ENCODE measurements at places on chromosomes 2 and 18.

DNA sequence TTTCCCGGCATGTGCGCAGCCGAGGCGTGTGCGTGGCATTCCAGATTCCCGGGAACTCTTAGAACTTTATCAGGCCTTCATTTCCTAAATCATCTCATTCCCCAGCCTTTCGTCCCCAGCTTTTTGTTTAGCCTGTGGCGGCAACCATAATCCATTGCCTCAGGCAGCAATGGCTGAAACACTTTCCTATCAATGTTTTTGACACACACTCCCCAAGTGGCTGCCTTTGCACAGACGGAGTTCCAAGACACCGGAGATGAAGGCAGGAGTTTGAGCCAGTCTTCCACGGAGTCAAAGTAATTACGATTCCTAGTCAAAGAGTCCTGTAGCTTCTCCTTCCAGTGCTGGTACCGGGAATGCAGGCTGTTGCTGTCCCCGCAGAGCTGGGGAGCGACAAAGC lies 64.8 kb downstream of the KCNG2 start:
- no peak for DNase-seq

DNA sequence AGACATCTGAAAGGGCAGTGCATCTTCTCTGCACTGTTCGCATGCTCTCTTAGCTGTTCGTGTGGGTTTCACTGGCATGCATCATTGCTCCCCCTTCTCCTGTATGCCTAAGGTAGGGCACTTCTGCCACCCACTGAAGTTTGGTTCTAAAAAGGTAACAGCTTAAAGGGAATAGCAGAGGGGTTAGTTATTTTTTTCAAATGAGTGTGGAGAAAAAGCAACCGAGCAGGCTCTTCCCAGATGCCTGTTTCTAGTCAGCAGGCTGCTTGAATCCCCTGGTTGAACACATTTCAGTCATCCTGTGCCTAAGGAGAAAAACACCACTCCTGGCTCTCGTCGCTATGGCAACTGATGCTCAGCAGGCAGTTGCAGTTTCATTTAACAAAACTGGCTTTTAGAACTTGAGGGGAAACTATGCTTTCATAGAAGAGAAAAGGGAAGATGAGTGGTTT lies 69.8 kb upstream of the GALNT3 start:
- no peak for DNase-seq

- no peak for DNase-seq
Observed at GRCh38 chr2:113686537-113686936, 59.5 kb downstream of the RABL2A start.

DNA sequence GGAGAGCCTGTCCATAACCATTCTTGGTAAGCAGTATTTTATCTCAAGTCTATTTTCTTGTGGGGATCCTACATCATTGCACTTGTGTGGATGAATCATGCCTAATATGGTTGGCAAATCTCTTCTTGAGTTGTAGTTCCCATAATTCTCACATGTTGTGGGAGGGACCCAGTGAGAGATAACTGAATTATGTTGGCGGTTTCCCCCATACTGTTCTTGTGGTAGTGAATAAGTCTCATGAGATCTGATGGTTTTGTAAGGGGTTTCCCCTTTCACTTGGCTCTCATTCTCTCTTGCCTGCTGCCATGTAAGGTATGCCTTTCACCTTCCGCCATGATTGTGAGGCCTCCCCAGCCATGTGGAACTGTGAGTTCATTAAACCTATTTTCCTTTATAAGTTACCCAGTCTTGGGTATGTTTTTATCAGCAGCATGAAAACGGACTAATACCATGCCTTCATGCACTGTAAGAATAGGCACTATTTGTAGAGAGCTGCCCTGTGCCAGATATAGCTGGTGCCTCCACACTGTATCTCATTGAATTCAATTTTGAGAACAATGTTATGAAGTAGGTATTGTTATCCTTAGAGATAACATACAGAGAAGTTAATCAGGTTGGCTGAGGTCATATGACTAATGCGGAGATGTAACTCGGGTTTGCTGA lies 148.3 kb downstream of the PLCL1 start:
- DNase-seq, result no peak

DNA sequence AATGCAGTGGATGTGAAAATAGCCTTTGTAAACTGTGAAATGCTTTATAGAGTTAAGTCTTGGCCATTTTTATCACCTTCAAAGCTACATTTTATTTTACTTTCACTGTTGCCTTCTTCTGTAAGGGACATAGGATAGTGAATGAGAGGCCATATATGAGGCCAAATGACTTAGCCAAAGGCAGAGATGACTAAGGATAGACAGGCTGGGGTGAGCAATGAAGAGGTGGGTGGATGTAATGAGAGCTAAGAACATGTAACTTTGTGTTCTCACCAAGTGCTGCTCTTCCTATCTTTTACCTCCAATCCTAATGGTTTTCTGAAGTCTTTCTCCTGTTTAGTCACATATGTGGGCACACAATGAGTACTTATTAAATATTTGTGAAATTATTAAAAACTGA lies 101.9 kb downstream of the MBD5 start:
- DNase-seq, result no peak
